Stimulated activated CD8-positive, alpha-beta memory T cell treated with anti-CD3 and anti-CD28 coated beads, Interleukin-15, amount 100 ng/mL, for 4 hours (primary cell): ENCODE measurements at places on chromosomes 3 and 15.

GRCh38 chr3:55868347-55868746 is 381.2 kb upstream of the WNT5A start:
- DNase-seq, result no peak

DNA sequence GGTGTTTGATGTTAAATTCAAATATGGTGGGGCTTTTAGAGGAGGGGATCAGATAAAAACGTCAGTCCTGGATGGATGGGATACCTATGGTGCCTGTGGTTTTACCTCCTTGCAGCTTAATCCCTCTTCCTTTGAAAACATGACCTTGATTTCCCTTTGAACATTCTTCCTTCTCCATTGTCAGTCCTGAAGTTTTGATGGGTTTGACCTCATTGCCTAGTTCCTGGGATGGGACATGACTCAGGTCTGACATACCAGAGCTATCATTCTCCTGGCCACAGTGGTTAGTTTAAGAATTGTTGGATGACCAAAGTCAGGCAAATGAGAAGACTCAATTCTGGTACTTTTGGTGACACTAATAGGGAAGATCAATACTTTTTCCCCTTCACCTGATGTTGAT is 87.2 kb downstream of the PRICKLE2 start:
- no peak for DNase-seq

- DNase-seq, result no peak
These were observed 111.1 kb downstream of the UBE3A start for GRCh38 chr15:25327686-25328085.

- DNase-seq, result no peak
These were observed 3.8 kb downstream of the GOLIM4 start for GRCh38 chr3:168091941-168092340.

GRCh38 chr3:108008106-108008505 is 82.7 kb downstream of the CD47 start:
- DNase-seq, result no peak

GRCh38 chr3:98343647-98344507 is 9.8 kb upstream of the OR5K4 start:
- DNase-seq, result no peak

DNA sequence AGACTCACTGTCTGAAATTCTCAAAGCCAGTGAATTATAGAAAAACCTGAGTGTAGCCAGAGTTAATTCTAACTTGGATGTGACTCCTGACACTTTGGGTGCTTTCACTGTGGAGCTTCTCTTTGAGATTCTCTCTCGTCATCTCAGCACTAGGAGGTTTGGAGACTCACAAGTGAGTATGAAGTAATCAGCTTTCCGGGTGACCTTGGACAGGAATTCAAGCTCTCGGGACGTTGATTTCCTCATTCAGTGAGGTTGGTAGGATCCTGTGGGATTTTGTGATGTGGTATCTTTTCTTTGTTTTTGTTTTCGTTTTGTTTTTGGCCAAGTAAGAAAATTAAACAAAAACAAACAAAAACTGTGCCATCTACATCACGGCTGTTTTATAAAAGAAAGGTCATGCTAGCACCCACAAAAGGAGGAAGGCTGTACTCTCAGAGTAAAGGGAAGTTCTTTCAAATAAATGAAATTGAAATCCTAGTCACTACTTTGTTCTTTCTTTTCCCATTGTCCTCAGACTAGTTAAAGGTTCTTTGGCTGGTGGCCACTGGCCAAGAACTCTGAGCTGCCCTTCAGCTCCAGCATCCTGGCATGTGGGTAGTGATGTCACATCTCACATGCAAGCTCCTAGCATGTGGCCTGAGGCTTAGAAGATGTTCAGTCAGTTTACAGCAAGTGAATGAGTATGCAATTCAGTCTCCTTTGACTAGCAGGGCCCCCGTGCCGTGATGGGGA is 263.3 kb upstream of the TPM1 start:
- DNase-seq, result no peak

- no peak for DNase-seq
These were observed 1.6 kb downstream of the BBX start for GRCh38 chr3:107524326-107524840.

GRCh38 chr3:56422316-56422715 is 46.0 kb downstream of the ERC2 start:
- DNase-seq, result no peak

- no peak for DNase-seq
These were observed 157.1 kb upstream of the TGFBR2 start for GRCh38 chr3:30449290-30449632.

- DNase-seq, result no peak
These were observed 124.2 kb downstream of the TMCO5A start for GRCh38 chr15:38058596-38059075.

GRCh38 chr3:152480282-152480953 is 211.7 kb downstream of the MBNL1 start:
- no peak for DNase-seq

DNA sequence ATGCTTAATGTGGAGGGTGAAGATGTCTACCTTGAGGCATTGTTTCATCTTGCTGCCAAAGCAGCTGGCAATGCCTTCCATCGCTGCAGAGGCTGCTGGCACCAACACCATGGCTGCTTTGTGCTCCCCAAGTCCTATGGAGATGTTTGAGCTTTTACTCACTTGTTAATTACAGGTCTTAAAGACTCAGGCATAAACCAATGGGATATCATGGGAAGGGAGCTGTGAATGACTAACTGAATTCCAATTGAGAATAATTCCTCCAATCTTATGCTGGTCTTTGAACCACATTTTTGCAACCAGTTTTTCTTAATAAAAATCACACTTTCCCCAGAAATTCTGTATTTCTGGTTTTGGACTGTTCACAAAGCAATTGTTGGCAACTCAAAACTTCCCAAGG is 762.0 kb downstream of the GBE1 start:
- no peak for DNase-seq

GRCh38 chr3:98565237-98565643 is 28.2 kb downstream of the CPOX start:
- no peak for DNase-seq

DNA sequence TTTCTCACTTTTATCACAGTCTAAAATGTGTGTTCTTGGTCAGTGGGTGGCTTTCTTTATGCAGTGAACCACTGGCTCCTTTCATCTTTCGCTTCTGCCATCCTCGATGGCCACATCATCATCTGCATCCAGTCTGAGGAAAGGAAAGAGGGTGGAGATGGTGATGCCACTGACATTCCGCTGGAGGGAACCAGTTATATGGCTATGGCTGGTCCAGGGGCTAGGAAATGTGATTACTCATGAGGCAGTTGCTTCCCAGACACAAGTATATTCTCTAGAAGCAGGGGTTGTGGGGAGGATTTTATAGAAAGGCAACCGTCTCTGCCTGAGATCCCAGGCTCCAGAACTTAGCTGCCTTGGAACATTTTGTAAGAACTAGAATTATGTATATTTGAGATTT is 246.7 kb upstream of the AZI2 start:
- no peak for DNase-seq

GRCh38 chr3:58141766-58142345 is 68.9 kb downstream of the DNASE1L3 start:
- DNase-seq, result no peak

DNA sequence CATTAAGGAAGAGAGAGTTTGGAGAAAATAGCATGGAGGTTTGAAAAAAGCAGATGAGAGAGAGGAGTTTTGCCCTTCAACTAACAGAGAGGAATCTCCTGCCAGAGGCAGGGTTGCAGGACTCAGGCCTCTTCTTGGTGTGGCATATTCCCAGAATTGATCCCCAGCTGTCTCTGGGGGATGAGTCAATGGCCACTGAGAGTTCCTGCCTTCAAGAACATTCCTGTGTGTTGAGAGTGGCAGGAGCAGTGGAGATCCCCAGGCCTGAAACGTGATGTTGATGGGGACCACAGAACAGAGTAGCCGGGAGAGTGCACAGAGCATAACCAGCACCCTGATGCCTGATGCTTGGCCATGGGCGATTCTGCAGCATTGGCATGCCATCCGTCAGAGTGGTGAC is 348.4 kb upstream of the THBS1 start:
- DNase-seq, result no peak

- DNase-seq, result no peak
These were observed 112.7 kb downstream of the ETFA start for GRCh38 chr15:76198456-76199105.

DNA sequence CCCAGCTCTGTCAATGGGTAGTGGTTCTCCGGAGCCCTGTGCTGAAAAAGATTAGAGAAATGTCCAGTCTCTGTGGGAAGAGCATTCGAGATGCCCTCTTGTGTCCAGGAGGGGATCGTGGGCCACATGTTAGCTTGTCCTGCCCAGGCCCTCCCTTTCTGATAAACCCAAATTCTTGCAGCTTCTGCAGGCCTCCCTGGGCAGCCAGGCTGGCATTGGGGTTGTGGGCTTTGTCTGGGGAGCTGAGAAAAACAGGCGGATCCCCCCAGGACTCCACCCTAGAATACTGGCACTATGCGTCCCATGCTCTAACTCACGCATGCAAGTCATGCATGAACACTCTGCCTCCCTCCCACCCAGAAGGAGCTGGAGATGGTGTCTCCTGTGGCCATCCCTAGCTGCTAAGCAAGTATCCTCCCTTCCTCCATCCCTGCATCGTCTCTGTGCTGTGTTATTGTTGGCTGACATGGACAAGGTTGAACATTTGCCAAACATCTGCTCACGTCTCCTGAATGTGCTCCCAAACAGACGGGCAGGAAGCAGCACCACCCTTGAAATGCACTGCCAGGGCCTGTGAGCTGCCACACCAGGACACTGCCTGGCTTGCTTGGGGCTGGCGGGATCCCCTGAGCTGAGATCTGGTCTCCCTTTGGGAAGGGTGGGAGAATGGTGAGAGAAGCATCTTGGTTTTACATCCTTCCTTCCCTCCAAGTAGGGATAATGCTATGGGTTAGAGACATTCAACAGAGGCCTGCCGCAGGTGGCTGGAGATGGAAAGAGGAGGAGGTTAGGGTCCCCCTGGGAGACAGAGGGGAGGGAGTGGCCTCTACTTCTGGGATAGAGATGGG is 26.5 kb downstream of the CFAP161 start:
- DNase-seq, result no peak

DNA sequence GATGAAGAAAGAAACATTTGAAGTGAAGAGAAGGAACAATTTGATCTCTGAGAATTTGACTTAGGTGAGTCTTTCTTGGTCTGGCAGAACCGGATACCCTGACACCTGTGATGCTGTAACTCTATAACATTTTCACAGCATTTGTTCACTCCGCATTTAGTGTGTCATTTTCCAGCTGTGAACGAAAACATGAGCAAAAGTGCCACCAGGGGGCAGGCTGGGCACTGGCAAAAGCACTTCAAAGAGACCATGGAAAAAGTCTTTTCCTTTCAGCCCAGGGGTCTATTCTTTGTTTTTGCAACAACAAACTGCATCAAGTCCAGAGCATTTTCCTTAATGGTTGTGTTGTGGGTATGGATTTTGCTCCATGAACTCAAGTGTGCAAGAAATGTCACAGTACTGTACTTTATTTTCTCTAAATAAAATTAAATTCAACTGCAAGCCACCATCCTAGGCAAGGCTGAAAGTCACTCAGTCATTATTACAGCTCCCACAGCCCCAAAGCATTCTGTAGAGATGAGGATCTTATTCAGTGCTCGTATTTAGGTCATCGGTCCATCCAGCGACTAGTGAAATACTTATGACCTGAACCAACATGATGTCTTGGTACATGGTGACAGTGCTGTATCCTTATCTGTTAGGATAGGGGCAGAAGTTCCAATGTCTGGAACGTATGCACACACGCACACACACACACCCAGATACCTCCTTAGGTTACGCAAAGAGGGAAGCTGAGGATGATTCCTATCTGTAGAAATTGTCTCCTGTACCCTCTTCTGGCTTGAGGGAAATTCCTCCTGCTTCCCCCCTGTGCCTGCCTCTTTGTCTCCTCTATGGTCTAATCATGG is 125.5 kb downstream of the GADL1 start:
- peak; percentile 39 for DNase-seq

GRCh38 chr3:76470285-76470684 is 569.6 kb upstream of the ROBO2 start:
- DNase-seq, result no peak

GRCh38 chr15:32888221-32888761 is 170.5 kb downstream of the GREM1 start:
- no peak for DNase-seq

DNA sequence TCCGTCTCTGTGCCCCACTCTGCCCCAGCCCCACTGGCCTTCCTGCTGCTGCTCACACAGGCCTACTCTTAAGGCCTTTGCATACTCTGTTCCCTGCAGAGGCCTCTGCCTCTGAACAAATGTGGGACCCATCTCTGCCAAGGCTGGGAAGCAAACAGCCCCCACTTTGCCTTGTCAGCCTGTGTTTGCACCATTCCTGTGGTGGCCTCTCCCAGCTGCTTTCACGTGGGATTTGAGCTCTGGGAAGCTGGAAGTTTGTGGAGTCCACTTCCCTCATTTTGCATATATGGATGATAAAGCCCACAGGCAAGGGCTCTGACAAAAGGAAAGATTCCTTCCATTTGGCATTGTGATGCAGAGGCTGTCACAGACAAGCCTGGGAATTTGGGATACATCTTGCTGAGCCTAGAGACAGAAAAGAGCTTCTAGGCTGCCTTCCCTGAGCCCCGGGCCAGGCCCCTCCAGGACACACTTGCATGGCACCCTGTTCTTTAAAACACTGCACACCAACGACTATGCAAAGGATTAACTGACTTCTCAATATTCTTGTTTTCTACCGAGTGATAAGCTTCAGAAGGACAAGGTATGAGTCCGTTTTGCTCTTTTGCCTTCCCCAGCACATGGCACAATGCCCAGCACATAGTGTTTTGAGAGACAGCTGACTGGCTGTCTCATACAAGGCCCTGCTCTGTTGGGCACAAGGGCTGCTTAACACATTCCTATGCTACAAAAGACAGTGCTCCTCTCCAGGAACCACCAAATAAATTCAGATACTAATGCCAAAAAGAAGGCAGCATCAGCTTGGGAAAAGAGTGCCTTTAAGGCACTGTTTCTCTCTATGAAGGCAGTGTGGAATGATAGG is 120.7 kb upstream of the TOPAZ1 start:
- no peak for DNase-seq

GRCh38 chr3:176978441-176978840 is 218.8 kb downstream of the TBL1XR1 start:
- no peak for DNase-seq

DNA sequence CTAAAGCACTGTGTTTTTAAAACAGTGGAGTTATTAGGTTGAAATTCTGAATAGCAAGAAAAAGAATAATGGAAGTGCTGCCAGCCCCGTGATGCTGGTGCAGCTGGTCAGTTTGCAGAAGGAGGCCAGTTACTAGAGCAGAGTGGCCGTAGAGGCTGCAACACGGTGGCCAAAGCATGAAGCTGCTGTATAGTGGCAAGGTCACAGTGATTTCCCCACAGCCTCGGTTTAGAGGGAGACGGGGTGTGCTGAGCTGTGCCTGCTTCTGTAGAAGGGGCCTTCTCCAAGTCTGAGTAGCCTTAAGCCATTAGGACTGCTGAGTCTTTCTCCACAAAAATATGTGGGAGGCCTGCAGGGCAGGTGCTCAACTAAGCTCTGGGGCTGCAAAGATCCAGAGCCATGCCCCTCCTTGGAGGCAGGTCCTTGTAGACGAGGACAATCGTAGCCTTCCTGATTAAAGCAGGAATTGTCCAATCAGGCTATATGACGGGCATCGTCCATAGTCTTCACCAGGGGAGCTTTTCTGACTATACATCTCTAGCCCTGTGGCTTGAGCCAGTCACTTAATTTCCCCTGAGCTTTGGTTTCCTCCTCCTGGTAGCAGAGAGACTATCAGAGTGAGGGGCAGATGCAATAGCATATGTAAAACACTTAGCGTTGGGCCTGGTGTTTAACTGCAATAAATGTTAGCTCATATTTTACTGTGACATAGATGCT is 151.6 kb downstream of the PGPEP1L start:
- DNase-seq, result no peak

- DNase-seq, result no peak
These were observed 396.1 kb downstream of the TUSC7 start for GRCh38 chr3:117105686-117106085.
